ENCODE measurements at places on chromosomes 2 and 18.

GRCh38 chr2:128967646-128968045, 649.0 kb upstream of the HS6ST1 start:
- DNase-seq: no peak

DNA sequence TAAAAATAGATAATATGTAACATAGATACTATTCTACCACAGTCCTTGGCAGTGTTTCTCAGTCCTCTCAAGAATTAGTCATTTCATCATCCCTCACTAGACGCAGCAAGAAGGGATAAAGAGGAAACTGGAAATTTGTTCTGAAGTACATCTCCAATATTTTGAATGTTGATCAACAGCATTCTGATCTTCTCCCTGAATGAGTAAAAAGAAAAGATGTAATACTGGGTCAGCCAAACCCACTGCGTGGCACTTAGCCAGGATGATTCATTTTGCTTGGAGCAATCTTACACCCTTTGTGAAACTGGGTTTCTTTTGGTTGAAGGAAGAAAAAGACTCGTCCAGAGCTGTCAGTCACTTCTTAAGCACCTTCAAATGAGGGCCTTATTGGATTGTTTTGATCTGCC, 54.1 kb downstream of the TAF1B start:
- peak; percentile 8 for DNase-seq

GRCh38 chr2:223641082-223641481, 38.9 kb upstream of the SCG2 start:
- DNase-seq: no peak

- DNase-seq: no peak
Measured at GRCh38 chr2:219434718-219435525, at the start of gene SPEG. TSS of gene SPEG (plus strand) at chr2:219434843. CDS start at chr2:219434978, 135 bp downstream.

DNA sequence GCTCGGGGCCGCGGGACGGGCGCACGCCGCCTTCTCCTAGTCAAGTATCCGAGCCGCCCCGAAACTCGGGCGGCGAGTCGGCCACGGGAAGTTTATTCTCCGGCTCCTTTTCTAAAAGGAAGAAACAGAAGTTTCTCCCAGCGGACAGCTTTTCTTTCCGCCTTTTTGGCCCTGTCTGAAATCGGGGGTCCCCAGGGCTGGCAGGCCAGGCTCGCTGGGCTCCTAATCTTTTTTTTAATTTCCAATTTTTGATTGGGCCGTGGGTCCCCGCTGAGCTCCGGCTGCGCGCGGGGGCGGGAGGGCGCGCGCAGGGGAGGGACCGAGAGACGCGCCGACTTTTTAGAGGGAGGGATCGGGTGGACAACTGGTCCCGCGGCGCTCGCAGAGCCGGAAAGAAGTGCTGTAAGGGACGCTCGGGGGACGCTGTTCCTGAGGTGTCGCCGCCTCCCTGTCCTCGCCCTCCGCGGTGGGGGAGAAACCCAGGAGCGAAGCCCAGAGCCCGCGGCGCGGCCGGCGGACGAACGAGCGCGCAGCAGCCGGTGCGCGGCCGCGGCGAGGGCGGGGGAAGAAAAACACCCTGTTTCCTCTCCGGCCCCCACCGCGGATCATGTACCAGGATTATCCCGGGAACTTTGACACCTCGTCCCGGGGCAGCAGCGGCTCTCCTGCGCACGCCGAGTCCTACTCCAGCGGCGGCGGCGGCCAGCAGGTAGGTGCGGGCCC, 617 bp downstream of the FOSL2 start:
- no peak for DNase-seq

- DNase-seq: no peak
Measured at GRCh38 chr2:138494265-138494966, 7.2 kb upstream of the SPOPL start.

- no peak for DNase-seq
Measured at GRCh38 chr2:214631406-214631805, 178.1 kb downstream of the BARD1 start.

All from COR-L47 (cell line).